ENCODE measurements at places on chromosomes 4 and X.

DNA sequence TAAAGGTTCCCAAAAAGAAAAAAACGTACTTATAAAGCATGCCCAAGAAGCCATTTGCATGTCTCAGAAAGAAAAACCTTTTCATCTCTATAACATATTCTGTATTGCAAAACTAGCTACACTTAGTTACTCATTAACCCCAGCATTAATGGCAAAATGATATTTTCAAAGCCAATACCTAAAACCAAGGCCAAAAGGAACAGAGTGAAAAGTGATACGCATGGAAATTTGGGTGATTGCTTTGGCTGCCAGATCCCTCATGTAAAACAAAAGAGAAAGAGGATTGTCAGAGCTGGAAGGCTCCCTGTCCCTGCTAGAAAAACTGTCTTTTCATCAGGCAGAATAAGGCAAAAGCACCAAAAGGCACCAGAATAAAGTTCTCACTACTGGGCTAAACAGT lies 46.8 kb upstream of the RADX start:
- no peak for DNase-seq

GRCh38 chr4:13547485-13548041 lies 3.3 kb upstream of the NKX3-2 start:
- DNase-seq = no peak

- DNase-seq = no peak
These were observed 118.0 kb upstream of the GLRA2 start for GRCh38 chrX:14411326-14411725.

DNA sequence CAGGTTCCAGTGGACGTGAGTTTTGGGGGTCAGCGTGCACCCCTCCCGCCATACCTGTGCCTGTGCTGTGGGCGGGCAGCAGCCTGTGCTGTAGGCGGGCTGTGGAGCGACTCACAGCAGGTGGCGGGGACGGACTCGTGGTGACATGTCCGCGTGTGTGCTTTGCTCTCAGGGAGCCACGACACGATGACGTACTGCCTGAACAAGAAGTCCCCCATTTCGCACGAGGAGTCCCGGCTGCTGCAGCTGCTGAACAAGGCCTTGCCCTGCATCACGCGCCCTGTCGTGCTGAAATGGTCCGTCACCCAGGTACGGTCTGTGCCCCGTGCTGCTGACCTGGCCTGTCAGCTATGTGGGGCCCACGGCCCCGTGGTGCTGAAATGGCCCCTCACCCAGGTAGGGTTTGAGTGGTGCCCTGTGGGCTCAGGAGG lies 7.4 kb downstream of the PLCXD1 start:
- no peak for DNase-seq

DNA sequence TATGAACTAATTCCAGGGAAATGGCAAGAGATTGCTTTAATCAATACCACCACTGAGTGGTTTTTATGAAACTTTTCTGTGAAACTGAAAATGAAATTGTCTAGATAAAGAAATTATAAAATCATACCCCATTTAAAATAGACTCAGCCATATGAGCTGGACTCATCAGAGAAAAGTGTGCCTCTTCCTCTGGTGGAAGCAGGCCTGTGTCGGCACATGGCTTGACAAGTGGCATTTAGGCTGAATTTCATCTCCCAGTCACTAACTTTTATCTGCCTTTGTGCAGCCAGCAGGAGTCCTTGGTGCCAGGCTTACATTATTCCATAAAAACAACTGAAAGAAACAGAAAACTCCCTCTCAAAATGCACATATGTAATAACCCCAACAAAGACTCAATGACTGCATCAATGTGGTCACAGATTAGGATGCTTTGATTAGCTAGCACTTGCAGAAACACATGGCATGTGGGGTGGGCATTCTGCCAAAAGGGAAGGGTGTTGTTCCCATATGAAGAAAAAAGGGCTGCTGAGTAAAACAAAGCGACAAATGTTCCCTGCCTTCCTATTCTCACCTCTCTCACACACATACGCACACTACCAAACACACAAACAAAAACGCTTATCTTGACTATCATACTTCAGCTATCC lies 232.3 kb downstream of the PABPC4L start:
- DNase-seq = peak; percentile 60

DNA sequence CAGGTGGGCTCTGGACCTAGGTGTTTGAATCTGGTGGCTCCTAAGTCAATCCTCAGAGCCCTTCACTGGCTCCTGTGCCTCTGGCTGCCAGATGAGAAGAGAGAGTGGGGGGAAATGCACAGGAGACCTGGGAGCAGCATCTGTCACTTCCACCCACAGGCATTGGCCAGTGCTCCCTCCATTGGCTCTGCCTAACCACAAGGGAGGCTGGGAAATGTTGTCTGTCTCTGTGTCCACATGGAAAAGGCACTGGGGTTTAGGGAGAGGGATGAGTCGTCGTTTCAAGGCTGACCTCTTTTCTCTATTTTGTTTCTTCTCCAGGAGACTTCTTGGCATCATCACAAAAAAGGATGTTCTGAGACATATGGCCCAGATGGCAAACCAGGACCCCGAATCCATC lies 76.4 kb downstream of the CLCN4 start:
- peak; percentile 73 for DNase-seq

DNA sequence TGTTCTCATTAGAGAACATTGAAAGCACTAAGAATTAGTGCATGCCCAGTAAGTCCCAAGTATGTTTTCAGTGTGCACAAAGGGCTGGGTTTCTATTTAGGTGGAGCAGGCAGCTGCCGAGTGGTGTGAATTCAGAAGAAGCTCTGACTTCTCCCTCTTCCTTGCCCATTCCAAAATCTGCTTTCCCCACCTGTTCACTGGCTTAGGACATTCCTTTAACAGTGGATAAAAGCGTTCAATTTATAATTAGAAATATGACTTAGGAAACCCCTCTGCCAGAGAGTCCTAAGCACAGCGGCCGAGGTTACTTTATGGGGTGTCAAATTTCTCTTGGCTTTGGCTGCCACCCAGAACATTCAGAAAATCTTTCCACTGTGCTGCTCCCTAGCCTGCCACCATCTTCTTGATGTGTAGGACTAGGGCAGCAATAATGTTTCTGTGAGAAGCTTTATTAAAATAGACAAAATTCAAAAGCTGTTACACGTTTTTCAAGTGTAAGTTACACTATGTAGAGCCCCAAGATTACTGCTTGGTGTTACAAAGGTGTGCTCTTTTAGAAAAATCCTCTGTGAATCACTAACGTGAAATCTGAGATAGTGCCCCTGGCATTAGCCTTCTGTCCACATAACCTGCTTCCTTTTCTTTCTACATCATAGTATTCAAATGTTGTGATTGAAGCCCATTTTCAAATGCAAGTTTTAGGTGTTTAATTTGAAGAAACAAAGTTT lies 191.6 kb upstream of the ANKRD50 start:
- DNase-seq = peak; percentile 98

DNA sequence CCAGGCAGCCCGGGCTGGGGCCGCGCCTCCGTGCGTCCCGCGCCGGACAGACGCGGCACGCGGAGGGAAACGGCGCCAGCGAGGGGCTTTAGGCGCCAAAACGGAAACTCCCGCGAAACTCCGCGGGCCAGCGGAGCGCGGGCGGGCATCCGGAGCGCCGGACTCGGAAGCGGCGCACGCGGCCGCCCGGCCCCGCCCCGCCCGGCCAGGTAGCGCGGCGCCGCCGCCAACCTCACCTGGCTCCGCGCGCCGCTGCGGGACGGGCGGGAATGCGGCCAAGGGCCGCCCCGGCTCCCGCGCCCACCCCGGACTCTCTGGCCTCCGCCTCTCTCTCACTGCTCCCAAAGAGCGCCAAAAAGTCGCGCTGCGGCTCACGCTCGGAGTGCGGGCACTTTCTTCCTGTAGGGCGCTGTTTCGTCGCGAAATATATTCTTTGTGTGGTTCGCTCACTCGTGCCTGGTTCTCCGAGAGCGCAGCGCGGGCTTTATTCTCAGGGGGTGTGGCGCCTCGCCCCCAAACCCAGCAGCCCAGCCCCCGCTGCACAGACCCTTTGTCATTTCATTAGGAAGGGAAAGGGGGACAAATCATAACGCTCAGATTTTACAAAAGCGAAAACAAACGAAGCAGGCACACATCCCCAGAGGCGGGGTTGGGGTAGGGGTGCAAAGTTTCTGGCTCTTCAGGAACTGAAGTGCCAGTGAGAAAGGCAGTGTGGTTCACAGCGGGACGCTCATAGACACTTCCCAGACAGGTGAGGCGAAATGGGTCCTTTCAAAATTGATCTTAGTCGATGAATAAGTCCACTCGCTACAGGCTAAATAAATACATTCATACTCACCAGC lies 961 bp upstream of the MBNL3 start:
- no peak for DNase-seq

GRCh38 chr4:11028334-11028733 lies 343.8 kb upstream of the CLNK start:
- no peak for DNase-seq

DNA sequence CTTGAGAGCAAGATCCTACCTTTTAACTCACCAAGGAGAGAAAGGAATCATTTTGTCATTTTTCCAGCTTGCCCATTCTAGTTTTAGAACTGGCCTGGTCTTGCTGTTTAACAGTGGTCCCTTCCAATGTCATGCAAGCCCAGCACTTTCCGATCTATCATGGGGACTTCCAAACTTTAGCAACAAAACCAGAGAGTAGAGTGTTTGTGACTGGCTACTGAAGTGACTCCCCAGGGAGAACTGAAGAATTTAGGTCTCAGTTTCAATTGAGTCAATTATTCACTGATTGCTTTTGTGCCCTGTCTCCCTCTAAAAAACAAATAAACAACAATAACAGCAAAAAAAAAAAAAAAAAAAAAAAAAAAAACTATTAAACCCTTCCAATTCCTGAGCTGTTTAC lies 108.3 kb downstream of the LHFPL1 start:
- DNase-seq = no peak

GRCh38 chrX:1012678-1013300 lies 199.7 kb downstream of the CRLF2 start:
- DNase-seq = no peak

GRCh38 chr4:41476310-41476885 lies 61.6 kb upstream of the LIMCH1 start:
- DNase-seq = no peak

DNA sequence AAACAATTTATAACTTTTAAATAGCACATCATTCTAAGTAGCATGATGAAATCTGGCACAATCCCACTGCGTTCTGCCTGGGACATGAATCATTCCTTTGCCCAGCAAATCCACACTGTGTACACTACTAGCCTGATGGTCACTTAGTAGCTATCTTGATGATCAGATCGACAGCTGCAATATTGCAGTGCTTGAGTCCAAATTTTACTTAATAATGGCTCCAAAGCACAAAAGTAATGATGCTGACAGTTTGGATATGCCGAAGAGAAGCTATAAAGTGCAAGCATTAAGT lies 86.6 kb upstream of the NPNT start:
- DNase-seq = peak; percentile 89

- DNase-seq = no peak
These were observed 108.3 kb downstream of the ANXA10 start for GRCh38 chr4:168200685-168201084.

GRCh38 chr4:143625632-143626031 lies 74.8 kb downstream of the FREM3 start:
- no peak for DNase-seq

GRCh38 chr4:26069218-26069617 lies 155.2 kb downstream of the SMIM20 start:
- peak; percentile 40 for DNase-seq

- DNase-seq = no peak
These were observed 31.6 kb downstream of the KDM6A start for GRCh38 chrX:44904542-44905115.

DNA sequence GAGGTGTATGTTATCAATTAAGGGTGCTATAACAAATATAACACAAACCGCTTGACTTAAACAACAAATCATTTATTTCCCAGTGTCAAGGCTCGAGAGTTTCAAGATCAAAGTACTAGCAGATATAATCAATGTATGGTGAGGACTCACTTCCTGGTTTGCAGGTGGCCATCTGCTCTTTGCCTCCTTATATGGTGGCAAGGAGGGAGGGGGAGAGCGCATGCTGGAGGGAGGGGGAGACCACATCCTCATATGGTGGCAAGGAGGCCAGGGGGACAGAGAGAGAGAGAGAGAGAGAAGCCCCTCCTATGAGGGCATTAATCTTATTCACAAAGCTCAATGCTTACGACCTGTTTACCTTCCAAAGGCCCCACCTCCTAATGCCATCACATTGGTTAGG lies 372.3 kb upstream of the SPOCK3 start:
- DNase-seq = no peak

GRCh38 chr4:21415728-21416127 lies 532.8 kb downstream of the KCNIP4 start:
- no peak for DNase-seq

GRCh38 chrX:149494844-149495565 lies 10.1 kb downstream of the IDS start:
- DNase-seq = no peak

DNA sequence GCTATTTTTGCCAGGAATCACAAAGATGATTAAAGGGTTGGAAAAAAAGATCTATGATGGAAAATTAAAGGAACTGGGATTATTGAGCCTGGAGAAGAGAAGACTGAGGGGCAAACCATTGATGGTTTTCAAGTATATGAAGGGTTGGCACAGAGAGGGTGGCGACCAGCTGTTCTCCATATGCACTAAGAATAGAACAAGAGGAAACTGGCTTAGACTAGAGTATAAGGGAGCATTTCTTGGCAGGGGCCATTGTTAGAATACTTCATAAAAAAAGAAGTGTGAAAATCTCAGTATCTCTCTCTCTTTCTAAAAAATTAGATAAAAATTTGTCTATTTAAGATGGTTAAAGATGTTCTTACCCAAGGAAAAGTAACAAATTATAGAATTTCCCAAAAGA lies 75.1 kb downstream of the NPNT start:
- DNase-seq = peak; percentile 45

GRCh38 chrX:6708676-6709380 lies 173.9 kb upstream of the VCX3A start:
- no peak for DNase-seq

- no peak for DNase-seq
These were observed 166.4 kb downstream of the CBR4 start for GRCh38 chr4:168843635-168844034.

- no peak for DNase-seq
These were observed 192.5 kb upstream of the TTC29 start for GRCh38 chr4:147138171-147138570.

DNA sequence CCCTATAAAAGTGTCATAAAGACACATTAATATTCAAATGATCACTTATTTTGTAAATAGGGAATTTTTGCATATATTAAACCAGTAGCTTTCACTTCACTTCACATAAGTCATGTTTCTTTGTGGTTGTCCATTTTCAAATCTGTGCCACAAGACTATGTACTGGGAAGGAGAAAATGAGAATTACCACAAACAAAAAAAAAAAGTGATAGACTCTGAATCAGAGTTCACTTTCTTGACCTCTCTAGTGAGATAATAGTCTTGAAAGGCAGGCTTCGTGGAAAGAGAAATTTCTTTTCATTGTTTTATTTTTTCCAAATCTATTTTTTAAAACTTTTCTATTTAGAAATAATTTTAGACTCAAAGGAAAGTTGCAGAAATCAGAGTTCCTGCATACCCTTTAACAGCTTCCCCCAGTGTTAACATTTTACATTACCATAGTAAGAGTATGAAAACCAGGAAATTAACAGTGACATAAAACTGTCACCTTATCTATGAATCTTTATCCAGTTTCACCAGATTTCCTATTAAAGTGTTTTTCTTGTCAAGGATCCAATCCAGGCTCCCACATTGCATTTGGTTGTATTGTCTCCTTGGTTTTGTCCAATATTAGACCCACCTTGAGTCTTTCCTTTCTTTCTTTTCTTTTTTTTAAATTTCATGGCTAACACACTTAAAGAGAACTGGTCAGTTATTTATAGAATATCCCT lies 215.4 kb upstream of the PGRMC2 start:
- DNase-seq = no peak

Data from myocyte (in vitro differentiated cells).